ENCODE measurements at places on chromosomes 2 and 18. TPM values are rescaled to one million over a fixed set of nuclear protein-coding genes. Genes with fewer than 3 reads are reported as not detected.
A peak's percentile ranks its signal among the peaks of the same experiment; 100 is the strongest.

SLC16A14 gene
- not detected for total RNA-seq

FOXD4L1 gene
- total RNA-seq, result not detected

DSC1 gene
- not detected for total RNA-seq

GRCh38 chr18:22683786-22684185, 249.3 kb upstream of the RBBP8 start:
- no peak for DNase-seq

- DNase-seq, result no peak
These were observed 40.4 kb upstream of the CDC42EP3 start for GRCh38 chr2:37711831-37712230.

DNA sequence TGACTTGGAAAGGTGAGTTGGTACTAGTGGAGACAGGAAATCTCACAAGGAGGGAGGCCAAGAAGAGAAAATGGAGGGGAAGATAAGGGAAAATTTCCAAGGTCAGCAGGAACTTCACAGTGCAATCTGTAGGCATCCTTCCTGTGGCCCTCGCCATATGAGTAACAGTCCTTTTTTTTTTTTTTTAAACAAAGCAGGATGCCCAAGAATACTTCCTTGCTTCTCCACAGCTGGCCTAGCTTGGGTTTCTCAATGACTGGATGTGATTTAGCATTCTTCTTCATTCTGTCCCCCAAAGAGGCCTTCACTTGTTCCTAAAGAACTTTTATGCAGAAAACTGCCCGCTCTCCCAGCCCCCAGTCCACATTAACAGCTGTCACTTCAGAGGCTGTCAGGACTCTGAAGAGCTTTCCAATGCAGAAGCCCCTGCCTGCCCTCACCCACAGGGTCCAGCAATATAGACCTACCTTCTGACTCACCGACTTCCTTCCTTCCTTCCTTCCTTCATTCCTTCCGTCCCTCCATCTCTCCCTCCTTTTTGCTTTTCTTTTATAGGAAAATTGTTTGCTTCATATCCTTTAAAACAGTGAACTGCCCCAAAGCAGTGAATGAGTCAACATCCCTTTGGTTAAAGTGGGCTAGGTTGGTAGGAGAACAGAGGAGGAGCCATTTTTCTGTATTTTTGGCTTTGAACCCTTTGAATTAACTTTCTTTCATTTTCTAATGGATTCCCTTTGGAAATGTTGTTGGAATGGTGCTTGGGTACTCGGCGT, 172.0 kb downstream of the MGAT5 start:
- no peak for DNase-seq

DNA sequence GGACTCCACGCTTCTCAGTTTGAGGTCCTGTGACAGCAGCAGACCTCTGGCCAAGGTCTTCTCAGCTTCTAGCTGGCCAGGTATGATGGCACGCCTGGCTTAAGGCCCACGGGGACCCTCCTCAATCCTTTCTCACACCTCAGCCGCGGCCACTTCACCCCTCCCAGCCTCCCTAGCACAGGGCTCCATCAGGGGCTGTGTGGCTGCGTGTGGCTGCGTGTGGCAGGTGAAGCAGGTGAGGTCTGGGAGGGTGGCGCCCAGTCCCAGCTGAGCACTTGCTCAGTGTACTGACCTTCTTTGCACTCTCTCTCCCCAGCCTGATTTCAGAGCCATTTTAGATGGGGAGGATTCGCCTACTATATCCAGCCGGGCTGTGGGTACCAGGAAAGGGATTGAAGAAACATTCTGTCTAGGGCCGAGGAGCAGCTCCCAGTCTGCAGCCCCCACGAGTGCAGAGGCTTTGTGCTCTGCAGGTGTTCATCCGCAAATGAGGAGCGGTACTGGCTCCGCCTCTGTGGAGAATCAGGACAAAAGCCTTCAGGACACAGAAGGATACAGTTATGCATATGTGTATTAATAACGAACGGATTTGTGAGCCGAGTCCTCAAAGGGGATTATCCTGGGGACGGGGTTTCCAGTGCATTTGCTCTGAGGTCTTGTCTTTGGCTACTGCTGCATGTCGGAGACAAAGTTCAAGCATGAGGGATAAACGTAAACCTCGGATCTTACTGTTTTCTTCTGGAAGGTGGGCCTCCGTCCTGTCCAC, 236.9 kb upstream of the RAB6C start:
- no peak for DNase-seq

DNA sequence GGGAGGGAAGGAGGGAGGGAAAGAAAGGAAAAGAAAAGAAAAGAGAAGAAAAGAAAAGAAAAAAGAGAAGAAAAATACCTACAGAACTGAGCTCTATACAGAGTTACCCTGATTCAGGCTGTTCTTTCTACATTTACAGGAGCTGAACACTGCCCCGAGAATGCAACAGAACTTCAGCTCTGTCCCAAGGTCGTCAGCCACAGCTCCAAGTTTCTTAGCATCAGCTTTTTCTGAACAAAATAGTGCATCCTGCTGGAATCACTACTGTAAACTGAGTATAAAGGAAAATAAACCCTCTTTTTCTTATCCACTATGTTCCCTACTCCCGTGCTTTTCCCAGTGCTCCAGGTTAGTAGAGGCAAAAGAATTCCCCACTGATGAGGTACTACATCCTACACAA, 4.7 kb upstream of the PPP4R1 start:
- DNase-seq, result no peak

GRCh38 chr18:36610661-36611060, 218.1 kb downstream of the TPGS2 start:
- no peak for DNase-seq

DNA sequence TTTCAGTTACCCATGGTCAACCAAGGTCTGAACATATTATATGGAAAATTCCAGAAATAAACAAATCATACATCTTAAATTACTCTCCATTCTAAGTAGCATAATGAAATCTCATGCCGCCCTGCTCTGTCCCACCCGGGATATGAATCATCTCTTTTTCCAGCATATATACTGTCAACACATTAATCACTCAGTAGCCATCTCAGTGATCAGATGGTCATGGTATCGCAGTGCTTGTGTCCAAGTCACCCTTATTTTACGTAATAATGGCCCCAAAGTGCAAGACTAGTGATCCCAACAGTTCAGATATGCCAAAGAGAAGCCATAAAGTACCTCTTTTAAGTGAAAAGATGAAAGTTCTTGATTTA, 43.8 kb downstream of the OSBPL6 start:
- peak; percentile 60 for DNase-seq
